Erythroblast (primary cell): ENCODE measurements at places on chromosomes 7 and 10.

GRCh38 chr10:118793545-118793944, 38.8 kb upstream of the CACUL1 start:
- no peak for DNase-seq

GRCh38 chr7:128876127-128876526, 13.5 kb downstream of the ATP6V1F start:
- DNase-seq = no peak

- no peak for DNase-seq
Observed at GRCh38 chr7:71026680-71027079, 105.3 kb upstream of the GALNT17 start.

DNA sequence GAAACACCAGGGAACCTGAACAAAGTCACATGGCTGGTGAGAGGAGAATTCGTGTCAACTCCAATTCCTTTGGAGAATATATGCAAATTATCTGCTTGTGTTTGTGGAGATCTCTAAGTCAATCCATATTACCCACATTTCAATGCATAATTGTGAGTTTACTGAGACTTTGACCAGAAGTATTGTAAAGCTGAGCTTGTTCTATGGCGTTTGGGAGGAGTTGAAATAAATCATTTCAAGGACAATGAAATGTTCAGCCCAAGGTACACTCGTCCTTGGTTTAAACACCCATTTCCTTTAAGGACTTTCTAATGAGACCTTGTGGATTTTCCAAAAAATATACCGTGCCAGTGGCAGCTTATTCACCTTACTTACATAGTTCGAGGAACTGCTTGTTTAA, 186.6 kb upstream of the HDAC9 start:
- no peak for DNase-seq

DNA sequence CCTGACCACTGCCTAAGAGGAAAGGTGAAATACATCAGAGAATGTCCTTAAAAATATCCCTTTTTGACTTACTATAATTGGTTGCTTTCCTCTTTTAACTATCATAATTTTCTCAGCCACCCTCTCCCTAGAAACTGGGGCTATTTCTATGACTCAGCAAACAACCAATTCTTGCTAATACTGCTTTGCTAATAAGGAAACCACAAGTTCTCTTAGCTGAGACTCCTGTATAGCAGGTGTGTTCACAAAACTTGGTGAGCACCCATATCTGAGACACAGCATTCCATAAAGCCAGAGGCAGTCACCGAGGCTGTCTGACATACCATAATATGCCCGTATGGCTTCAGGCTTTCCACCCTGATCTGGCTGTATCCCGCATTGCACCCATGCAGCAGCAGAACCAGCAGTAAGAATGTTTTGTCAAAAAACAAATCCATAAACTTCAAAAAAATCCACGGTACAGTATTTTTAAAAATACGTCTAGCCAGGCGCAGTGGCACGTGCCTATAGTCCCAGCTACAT, 191.7 kb upstream of the C7orf33 start:
- no peak for DNase-seq

DNA sequence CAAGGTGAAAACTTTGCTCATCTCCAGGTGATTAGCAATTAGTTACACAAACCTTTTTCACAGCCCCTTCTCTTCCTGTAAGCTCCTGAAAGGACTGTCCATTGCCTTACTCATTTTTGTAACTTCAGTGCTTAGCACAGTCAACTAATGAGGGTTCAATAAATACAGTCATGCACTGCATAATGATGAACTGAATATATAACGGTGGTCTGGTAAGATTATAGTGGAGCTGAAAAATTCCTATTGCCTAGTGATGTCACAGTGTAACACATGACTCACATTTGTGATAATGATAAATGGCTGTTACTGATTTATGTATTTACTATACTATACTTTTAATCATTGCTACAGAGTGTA, 12.9 kb upstream of the FAM133B start:
- no peak for DNase-seq

DNA sequence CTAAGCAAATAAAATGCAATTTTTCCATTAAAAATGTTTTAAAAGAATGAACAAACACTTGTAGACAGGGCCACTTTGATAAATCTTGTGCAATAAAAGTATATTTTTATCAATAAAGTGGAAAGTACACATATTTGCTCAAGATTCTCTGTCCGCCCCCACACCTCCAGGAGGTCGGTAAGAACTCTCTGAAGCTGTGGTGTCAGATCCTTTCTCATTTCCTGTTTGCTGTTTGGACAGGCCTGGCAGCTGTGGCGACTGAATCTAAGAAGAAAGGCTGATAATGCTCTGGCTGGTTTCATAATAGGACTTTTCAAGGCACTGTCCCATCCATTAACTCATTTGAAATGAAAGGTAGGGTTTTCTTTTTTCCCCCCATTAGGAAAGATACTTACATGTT, 15.3 kb upstream of the ASB4 start:
- DNase-seq = no peak

- DNase-seq = no peak
Observed at GRCh38 chr10:120606051-120606764, 149.2 kb downstream of the PLPP4 start.

DNA sequence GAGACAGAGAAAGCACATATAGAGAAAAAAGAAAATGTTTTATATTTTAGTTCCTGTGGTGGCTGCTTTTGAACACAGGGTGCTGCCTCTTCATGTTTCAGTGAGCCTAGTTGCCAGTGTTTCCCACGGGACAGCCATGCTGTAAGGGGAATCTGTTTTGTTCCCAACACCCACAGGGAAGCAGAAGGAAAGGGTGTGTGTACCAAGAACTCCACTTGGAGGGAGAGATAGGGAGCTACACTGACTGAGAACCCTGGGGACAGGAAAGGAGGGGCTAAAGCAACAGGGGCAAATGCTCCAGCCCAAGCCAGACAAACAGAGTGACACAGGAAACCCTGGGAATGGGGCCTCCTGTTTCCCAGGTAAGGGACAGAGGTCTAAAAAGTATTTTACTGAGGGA, 40.2 kb downstream of the FRMPD2 start:
- no peak for DNase-seq

DNA sequence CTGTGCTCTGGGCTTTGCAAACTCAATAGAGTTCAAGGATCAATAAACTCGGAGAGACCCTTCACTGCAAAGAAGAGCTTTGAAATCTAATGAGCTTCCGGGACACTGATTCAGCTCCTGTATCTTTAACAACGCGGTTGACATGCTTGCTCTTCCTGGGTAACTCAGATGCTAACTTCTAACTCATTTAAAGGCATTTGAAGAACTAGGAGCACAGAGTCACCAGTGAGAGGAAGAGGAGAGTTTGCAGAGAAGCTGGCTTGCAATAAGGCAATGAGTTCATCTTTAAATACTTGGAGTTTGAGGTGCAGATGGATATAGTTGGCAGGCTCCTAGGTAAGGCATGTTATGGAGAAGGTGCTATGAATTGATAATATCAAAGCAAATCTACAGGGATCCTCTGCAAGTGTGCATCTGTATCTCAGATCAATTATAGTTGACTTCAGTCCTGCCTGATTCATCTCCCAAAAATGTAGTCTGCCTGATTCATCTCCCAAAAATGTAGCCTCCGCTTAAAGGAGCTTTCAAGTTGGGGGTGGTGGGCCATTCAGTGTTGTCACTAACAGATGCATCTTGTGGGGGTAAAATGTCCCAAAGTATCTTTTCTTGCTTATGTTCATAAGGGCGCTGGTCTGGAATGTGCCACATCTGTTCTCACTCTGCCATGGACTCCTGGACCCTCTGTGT, 182.5 kb upstream of the PRSS58 start:
- DNase-seq = no peak

DNA sequence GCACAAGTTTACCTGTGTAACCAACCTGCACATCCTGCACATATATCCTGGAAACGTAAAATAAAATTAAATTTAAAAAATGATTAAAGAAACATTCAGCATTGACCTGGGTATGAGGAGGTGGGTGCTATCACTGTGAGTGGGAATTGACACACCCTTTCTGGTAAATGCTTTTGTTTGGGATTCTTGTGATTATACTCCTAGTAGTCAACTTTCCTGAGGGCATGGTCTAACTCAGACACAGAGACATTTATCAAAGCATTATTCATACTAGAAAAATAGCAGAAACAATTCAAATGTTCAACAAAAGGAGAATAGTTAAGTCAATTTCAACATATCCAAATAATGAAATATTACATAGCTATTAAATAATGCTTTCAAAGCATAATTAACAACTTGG, 44.2 kb downstream of the CNNM2 start:
- DNase-seq = no peak
